Uterus (tissue), 4 donors: ENCODE measurements at places on chromosomes 11 and 22. TPM values are rescaled to one million over a fixed set of nuclear protein-coding genes. Genes with fewer than 3 reads are reported as not detected.
A peak's percentile ranks its signal among the peaks of the same experiment; 100 is the strongest.

Gene C11orf21
- total RNA-seq = 1.7 TPM

Gene PGA4
- 8.7 TPM for total RNA-seq

Gene NXPE4
- total RNA-seq = not detected

Gene E2F8
- 2.4 TPM for total RNA-seq

Gene RIC8A
- 97.0 TPM for total RNA-seq

Gene C1QTNF4
- 14.3 TPM for total RNA-seq

Gene TMPRSS4
- 5.5 TPM for total RNA-seq

DNA sequence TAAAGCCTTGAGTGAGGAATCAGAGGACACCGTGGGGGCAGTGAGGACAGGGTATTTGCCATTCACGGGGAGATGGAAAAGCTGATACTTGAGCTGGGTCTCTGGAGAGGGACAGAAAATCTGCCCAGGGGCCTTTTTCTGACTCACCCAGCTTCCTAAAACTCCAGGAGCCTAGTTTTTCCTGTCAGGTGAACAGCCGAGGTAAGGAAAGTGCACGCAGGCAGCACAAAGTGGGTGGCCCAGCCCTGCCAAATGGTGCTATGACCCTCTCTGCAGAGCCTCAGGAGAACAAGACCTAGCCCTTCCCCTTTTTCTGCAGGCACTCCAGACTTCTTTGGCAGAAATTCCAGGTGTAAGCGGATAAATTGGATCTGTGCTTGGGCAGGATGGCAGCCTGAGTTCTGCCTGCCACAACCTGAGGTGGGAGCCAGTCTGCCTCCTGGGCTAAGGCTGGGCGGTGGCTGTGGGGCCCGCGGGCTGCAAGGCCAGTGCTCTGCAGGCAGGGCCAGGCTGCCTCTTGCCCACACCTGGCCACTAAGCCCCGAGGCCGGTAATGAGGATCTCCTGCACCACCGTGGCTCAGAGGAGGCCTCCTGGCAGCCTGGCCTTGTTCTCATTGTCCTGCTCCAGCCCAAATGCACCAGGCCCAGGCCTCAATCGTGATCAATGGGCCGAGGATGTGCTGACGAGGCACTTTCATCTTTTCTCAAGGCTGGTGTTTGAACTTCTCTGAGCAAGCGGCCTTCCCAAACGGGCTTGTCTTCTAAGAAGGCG, 72.9 kb upstream of the LMO1 start:
- DNase-seq = no peak

DNA sequence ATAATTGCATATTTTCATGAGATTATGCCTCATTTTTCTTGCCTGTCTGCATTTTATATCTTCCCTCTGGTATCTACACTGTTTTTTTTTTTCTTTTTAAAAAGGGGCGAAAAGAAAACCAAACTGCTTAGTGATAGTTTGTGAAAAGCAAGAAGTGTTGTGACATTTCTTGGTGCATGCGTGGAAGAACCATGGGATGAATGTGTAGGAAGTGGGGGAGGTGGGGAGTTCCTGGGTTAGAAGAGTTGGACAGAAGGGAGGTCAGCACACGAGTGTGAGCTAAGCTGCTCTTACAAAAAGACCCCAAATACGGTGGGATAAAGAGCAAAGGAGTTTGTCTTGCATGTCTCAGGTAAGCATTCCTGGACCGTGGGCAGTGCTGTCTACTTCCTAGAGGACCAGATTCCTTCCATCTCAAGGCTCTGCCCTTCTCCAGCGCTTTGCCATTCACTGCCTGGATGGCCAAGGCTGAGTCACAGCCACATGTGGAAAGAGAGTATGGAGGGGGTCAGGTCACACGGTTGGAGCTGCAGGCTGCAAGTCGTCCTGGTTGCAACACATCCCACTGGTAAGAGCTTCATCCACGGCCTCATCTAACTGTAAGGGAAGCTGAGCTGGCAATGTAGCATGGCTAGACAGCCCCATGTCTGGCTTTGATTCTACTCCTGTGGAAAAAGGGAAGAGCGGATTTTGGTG, 300.6 kb downstream of the DDX10 start:
- no peak for DNase-seq

GRCh38 chr11:19737575-19737974, 24.9 kb downstream of the NAV2 start:
- DNase-seq = no peak

DNA sequence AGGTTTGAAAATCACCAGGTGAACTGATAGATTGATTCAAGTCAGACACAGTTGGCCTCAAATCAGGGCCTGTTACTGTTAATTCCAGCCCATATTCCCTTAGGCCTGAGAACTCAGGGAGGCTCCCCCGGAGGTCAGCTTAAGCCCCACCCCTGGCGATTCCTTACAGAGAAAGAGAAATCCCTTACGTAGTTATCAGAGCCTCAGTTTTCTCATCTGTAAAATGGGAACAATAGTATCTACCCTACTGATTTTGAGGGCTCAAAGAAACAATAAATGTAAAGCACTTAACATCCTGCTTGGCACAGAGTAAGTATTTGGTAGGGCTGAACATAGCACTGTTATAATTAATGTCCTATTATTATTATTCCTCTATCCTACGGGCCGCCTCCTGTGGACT, 94.1 kb downstream of the NAT10 start:
- DNase-seq = no peak

GRCh38 chr22:39498368-39498767, 3.7 kb upstream of the MIEF1 start:
- DNase-seq = peak; percentile 52

- no peak for DNase-seq
Observed at GRCh38 chr11:110356762-110357671, 60.6 kb upstream of the RDX start.

DNA sequence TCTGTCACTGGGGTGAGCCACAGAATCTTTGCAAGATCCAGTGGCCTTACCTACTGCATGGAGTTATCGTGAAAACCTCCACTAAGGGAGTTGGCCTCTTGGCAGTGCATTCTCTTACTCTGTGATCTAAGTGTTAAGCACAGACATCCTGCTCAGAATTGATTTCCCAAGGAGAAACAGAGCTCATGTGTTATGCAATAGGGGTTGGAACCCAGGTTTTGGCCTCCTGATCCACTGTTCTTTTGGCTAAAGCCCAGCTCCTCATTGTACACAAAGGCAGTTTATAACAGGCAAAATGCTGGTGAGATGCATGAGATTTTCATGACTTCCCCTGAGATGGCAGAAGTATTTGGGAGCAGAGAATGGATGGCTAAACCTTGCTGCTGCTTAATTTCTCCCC, 11.8 kb downstream of the DTX4 start:
- peak; percentile 54 for DNase-seq

DNA sequence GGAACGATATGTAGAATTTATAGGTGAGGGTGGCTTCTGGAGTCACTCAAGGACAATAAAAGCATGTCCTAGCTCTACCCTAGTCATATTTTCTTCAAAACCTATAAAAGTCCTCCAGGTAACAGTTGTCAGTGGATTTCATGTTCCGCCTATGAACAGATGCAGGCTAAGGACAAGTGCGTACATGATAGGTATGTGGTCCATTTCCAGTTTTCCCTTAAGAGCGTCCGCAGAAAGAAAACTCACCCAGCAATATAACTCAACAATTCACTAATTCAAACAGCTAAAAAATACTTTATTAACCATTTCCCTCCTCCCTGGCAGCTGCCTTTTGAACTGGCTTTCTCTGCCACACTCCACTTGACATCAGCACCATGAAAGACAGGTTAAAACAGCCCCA, 50.2 kb upstream of the CCDC34 start:
- DNase-seq = no peak

- DNase-seq = no peak
Observed at GRCh38 chr11:44033411-44033850, 14.3 kb upstream of the ACCSL start.

- no peak for DNase-seq
Observed at GRCh38 chr11:132632641-132633124, 899.6 kb downstream of the OPCML start.

- no peak for DNase-seq
Observed at GRCh38 chr11:125554038-125554437, 15.2 kb upstream of the EI24 start.

- no peak for DNase-seq
Observed at GRCh38 chr11:60447846-60448245, 7.8 kb upstream of the MS4A1 start.

DNA sequence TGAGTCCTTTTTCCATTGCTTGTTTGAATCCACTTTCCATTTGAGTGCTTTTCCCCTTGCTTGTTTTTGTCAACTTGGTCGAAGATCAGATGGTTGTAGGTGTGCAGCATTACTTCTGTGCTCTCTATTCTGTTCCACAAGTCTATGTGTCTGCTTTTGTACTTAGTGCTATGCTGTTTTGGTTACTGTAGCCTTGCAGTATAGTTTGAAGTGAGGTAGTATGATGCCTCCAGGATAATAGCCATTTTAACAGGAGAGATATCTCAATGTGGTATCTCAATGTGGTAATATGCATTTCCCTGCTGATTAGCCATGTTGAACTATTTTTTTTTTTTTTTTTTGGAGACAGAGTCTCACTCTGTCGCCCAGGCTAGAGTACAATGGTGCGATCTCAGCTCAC, 16.7 kb downstream of the ACRV1 start:
- no peak for DNase-seq

- no peak for DNase-seq
Observed at GRCh38 chr22:41181349-41182241, 23.5 kb upstream of the L3MBTL2 start.

GRCh38 chr11:30392221-30392784, 69.4 kb downstream of the ARL14EP start:
- no peak for DNase-seq

DNA sequence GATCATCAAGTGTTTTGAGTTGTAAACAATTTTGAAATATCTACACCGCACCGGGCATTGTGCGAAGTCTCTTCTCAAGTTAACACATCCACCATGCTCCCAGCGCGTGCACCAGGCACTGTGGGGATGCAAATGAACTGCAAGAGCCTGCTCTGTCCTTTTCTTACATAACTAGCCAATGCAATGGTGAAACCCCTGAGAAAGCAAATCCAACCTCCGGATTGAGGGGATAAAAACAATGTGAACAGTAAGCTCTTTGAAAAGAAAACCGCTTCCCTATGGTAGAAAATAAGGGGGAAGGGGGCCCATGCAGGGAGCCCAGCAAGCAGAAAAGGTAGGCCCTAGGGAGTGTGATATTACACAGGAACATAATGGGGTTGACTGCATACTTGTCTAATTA, 274.9 kb upstream of the MPPED2 start:
- no peak for DNase-seq

DNA sequence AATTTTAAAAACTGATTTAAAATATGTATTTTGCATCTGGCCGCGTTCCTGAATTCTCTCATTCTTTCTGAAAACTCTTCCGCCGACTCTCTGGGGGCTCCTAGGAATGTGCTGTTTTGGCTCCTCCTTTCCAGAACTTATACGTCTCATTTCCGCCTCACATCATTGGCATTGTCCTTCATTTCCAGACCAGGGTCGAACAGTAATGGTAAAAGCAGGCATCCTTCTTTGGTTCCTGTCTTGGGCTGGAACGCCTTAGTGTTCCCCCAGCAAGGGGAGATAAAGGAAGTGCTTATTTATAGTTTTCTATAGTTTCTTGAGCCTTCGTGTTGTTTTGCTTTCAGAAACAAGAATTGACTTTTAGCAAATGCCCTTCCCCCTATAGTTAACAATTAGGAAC, 10.9 kb upstream of the TNNT3 start:
- no peak for DNase-seq

DNA sequence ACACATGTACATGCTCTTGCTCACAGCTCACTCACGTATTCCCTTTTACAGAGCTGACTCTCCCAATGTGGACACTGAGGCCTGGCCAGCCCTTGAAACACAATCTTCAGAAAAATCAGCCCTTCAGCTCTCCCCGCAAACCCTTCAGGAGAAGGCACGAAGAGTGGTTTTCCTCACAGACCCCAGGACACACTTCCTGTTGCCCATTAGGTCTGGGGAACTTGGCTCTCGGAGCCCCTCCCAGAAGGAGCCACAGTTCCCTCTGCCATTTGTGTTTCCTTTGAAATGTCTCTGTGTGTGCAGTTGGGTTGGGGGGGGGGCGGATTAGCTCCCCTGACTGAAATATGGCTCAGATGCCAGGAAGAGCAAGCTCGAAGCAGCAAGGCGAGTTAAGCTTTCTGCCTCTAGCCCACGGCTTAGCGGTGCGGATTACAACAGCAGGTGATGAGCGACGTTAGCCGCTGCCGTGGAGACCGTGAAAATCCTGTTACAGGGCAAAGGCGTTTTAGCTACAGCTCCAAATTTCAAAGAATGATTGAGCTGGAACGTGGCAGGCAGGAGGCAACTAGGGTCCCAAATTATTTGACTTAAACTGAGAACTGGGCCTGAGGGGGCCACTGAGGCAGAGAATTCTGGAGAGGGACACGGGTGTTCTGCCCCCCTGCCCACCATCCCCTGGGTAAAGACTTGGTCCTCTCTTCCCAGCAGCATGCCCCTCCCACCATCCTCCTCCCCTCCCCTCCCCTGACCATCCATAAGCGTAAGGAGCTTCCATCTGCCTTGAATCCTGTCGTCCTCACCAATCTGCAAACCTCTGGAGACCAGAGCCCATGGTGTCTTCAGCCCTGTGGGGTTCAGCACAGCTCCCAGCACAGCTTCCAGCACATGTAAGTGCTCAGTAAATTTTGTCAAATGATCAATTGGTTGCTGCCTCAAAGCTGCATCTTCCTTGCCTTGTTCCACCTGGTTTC, 598.6 kb downstream of the BUD13 start:
- DNase-seq = no peak

DNA sequence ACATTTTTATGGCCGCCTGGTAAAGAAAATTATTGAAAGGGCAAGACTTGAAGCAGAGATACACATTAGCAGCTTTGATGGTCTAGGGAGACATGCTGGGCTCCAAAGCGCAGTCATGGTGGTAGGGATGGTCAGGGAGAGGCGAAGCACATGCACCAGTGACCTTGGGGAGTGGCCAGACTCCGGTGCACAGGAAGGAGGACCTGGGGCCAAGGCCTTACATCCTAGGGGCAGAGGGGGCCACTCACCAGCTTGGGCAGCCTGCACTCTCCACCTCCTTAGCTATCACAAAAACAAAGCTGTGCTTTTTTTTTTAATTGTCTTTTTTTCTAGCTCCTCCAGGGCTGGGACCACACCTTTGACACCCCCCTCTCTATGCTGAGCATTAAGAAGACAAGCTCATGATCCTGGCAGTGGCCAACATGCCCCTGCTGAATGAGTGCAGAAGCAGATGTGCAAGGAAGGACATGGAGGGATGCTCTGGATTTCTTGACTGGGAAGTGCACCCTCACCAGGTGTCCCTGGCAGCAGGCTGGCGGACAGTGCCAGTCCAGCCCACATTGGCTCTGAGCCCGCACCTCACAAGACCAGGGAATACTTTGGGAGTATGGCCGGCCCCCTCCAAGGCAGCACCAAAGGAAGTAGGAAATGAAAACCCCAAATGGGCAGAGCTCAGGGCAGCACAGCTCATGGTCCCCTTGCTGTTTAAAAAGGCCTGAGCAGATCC, 619.9 kb downstream of the TBC1D22A start:
- DNase-seq = no peak

- DNase-seq = no peak
Observed at GRCh38 chr11:118998822-118999221, 884 bp downstream of the CENATAC start.
